ENCODE measurements at places on chromosomes 16 and 17.
A peak's percentile ranks its signal among the peaks of the same experiment; 100 is the strongest.

DNA sequence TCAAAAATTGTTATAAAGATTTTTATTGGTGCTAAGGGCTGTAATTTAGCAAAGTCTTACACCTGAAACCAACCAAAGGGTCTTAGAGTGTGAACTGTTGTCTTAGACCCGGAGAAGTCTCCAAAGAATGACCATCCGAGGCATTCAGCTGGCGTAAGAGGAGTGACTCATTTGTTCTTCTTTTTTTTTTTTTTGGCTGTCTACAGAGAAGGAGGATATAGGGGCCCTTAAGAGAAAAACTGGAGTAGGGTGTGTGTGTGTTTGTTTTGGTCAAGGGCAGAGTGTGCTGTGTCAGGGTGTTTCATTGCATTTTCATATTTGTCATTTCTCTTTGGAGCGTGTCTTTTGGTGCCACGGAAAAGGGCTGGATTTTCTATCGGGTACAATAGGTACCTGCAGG, 508.0 kb downstream of the WWOX start:
- DNase-seq = peak; percentile 60

- peak; percentile 22 for DNase-seq
Measured at GRCh38 chr16:14015033-14015432, 56.1 kb upstream of the MRTFB start.

DNA sequence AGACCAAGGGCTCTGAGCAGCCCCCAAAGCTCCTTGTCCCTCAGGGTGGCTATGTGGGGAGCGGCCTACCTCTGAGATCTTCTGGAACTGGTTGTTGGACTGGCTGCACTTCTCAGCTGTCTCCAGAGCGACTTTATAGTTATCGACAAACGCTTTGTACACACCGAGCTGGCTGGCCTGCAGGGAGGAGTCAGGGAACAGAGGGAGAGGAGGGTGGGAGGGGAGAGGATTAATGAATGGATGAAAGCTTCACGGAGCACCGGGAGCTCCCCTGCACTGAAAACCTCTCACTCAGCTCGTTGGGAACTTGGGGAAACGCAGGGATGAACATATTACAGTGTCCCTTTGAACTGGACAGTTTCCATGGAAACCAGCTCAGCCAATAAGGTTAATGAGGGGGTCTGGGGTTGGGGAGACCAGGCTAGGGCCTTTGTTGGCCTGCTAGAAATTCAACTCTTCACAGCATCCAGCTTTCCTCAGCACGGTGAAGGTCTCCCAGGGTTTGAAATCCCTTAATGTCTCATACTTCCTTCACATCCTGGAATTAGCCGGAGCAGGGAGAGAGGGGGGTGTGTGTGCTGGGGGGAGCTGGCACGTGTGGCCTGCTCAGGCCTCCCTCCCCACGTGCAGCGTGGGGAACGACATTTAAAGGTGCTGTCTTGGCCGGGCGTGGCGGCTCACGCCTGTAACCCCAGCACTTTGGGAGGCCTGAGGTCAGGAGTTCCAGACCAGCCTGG, 86.7 kb downstream of the TIMM22 start:
- no peak for DNase-seq

GRCh38 chr17:4994081-4994595, 3.2 kb downstream of the INCA1 start:
- DNase-seq = no peak

GRCh38 chr17:40431231-40431602, 12.0 kb upstream of the IGFBP4 start:
- no peak for DNase-seq

DNA sequence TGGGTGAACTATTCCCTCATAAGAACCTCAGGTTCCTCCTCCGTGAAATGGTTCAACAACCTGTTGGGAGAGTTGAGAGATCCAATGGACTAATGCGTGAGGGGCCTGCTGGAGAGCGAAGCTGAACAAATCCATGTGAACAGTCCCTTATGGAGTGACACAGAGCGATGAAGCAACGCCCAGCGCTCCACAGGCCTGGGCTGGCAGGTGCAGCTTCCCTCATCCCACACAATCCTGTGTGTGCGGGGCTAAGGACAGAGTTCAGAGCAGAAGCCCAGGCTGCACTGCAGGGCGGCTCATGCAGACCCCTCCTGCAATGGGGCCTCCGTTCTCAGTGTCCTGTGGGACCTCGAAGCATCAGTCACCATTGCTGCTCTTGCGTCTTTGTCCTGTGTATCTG, 90.4 kb downstream of the KCNJ12 start:
- DNase-seq = no peak

DNA sequence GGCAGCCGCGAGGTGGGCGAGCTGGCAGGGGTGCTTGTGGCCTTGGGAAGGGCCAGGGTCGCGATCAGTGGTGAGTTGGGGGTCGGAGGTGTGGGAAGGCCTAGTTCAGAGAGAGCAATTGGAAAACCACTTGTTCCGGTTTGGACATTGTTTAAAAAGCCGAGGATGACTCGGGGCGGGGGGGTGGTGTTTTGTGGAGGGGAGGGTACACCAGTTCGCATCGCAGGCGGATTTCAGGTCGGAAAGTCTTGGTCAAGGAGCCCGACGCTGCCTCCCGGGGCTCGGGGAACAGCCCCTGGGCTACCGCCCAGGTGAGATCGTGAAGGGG, 66.4 kb downstream of the KPNA2 start:
- DNase-seq = no peak

- no peak for DNase-seq
Measured at GRCh38 chr17:56635641-56636040, 42.1 kb downstream of the NOG start.

DNA sequence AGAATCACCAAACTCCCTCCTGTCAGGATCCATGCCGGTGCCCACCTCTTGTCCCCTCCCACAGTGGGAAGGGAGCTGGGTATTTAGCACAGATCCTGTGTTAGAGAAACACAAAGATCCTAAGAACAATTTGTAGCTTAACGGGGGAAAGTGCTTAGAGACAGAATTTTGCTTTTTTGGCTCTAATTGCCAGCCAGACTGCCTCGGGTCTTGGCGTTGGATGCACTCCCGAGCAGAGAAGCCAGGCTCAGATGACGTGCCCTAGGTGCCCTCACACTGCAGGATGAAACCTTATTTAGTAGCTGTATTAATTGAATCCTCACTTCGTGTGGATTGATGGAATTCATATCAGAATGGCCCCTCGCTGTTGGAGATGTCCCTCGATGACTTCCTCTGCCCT, 22.5 kb upstream of the MAF start:
- no peak for DNase-seq

- no peak for DNase-seq
Measured at GRCh38 chr16:11759997-11760396, 17.3 kb upstream of the TXNDC11 start.

DNA sequence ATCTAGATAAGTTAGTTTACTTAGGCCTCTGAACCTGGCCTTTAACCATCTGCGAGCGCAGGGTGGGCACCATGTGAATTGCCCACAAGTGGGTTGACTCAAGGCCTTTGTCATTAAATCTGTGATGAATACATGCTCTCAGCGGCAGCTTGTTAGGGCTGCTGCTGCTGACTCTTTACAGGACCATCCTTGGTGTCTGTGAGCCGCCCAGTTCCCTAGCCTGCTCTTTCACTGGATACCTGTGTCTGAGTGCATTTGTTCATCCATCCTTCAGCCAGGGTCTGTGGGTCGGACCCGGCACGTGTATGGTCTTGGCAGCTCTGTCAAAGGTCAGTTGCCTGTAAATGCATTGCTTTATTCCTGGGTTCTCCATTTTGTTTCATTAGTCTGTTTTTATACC, 321.3 kb downstream of the CNTNAP4 start:
- DNase-seq = no peak

GRCh38 chr16:74829637-74830036, 55.0 kb upstream of the FA2H start:
- peak; percentile 62 for DNase-seq

DNA sequence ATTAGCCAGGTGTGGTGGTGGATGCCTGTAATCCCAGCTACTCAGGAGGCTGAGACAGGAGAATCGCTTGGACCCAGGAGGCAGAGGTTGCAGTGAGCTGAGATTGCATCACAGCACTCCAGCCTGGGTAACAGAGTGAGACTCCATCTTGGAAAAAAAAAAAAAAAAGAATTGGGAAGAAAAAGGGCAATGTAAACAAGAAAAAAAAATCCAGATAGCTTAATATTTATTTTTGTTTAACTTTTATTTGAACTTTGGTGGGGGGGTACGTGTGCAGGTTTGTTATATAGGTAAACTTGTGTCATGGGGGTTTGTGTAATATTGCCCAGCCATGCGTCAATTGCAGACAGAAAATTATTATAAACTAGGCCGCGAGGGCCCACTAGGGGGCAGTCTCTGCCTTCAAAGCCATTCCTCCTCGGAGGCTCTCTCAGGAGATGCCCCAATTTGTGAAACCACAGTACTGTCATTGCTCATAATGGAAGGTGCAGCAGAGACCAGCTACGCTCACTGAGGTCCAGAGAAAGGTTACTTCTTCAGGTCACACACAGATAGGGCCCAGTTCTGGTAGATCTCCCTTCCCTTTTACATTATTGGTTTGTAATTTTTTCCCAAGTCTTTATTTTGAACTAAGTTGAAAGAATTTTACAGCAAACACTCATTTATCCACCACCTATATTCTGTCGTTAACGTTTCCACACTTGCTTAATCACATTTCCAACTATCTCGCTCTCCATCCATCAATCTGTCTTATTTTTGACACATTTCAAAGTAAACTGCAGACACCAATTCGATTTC, 206.2 kb downstream of the PRKCB start:
- DNase-seq = peak; percentile 47

DNA sequence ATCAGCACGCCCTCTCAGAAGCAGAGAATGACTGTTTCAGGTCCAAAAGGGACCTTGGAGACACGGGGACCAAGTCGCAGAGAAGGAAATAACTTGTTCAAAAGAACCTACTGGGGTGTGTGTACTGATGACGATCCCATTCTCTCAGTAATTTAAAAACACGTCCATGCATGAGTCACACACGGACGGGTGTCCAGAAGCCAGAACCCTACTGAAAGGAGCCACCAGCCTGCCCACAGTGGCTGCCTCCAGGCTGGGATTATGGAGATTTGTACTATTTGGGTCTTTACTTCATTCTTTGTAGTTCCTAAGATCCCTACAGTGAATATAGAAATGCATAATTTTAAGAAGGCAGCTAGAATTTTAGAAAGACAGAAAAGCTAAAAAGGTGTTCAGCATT, 27.8 kb downstream of the TMEM204 start:
- no peak for DNase-seq

DNA sequence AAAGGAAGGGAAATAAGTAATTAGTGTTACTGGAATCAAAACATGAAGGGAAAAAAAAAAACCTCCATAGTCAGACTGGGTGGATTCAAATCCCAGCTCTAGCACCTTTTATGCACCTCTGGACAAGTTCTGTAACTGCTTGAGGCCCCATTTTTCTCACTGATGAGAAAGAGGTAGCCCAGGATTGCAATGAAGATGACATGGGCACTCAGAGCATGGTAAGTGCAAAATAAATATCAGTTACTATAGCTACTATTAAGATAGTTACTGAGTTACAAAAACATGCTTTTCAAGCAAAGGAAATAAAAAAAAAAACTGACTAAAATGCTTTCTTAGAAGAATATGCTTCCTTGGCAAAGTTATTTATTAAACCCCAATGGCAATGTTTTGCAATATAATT, 58.8 kb downstream of the CEP95 start:
- no peak for DNase-seq

GRCh38 chr16:31451681-31452351, 7.5 kb upstream of the ARMC5 start:
- peak; percentile 68 for DNase-seq

- peak; percentile 56 for DNase-seq
Measured at GRCh38 chr16:83458612-83459011, 349.2 kb upstream of the HSBP1 start.

DNA sequence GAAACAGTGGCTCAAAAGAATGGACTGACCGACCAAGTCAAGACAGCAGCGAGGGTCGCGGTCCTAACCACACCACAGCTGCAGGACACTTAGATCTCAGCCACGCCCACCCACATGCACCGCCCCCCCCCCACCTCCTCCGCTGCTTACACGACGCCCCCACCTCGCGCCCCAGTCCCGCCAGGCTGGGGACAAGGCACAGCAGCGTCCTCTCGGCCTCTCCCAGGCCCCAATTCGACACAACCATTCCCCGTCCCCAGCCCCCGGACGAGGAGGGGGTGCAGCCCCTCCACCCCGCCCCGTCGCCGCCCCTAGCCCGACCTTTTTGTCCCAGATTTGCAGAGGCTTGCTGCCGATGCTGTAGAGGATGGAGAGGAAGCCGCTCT, 477 bp downstream of the CFAP20 start:
- DNase-seq = no peak

- no peak for DNase-seq
Measured at GRCh38 chr17:28370744-28371103, 617 bp upstream of the VTN start.

DNA sequence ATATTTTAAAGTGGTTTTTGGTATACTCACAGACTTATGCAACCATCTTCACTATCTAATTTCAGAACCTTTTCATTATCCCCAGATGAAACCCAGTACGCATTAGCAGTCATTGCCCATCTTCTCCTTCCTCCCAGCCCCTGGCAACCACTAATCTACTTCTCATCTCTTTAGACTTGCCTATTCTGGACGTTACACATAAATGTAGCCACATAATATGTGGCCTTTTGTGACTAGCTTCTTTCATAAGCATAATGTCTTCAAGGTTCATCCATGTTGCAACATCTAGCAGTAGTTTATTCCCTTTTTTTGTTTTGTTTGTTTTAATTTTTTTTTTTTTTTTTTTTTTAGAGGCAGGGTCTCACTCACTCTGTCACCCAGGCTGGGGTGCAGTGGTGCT, 28.5 kb upstream of the C17orf107 start:
- DNase-seq = no peak

DNA sequence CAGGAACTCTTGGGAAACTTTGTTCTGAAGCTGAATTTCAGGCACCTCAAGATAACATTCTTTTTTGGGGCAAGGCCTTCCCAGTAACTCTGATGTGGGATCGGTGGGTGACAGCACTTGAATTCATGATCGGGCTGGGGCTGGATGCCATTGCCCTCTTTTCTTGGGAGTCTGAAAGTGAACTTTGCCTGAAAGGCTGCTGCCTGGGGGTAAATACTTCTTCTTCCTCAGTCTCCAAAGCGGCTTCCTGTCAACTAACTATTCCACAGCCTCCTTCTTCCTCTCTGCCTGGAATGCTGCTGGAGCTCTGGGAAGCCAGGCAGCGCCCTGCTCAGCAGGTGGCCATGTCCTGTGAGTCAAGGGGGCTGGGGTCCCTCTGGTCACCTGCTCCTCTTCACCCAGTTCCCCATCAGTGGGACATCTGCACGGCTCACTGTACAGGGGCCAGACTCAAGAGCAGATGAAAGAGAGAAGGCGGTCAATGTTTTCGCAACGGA, 79.5 kb downstream of the WIPI1 start:
- no peak for DNase-seq

DNA sequence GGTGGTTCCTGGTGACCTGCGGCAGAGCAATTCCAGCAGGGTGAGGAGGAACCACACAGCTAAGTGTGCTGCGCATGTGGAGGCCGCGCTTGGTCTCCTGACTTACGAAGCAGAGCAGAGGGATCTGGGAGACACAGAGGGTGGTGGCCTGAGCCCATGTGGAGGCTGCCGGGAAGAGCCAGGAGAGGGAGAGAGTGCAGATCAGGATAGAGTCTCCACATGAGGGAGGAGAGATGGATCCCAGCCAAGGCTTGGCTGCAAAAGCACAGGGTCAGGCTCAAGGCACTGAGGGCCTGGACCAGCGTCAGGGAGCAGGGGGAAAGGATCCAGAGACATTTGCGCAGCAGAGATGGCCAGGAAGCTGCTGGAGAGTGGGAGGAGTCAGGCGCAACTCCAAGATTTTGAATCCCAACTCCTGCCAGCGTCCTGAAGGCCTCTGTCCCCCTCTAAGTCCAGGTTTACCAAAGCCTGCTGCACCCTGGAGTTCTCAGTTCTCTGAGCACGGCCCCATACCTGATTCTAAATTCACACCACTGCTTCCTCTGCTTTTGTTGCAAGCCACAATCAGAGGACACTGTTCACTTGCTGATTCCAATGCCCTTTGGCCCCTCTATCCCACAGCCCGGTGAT, 11.3 kb upstream of the MLLT6 start:
- peak; percentile 86 for DNase-seq
